ENCODE measurements at places on chromosomes 1 and 21. TPM values are rescaled to one million over a fixed set of nuclear protein-coding genes. Genes with fewer than 3 reads are reported as not detected.

DNA sequence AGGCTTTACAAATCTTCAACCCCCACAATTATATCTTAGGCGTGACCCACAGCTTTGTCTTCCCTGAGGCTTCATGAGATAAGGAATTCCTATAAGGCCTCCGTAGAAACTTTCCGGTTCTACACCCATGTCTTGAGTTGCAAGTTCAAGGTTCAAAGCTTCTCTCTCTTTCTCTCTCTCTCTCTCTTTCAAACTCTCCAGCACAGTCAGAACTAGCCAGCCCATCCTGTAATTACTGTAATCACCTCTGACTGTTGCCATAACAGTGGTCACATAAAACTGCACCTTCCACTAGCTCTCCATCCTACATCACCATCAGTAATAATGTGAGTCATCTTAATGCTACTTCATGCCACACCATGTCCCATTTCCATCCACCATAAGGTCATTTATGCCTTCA, 90.0 kb upstream of the NFASC start:
- no peak for DNase-seq

FMOD gene
- 123 TPM for total RNA-seq

- DNase-seq = no peak
These were observed 1.6 kb downstream of the C1orf105 start for GRCh38 chr1:172421974-172422604.

ILDR2 gene
- total RNA-seq = 13.0 TPM

DNA sequence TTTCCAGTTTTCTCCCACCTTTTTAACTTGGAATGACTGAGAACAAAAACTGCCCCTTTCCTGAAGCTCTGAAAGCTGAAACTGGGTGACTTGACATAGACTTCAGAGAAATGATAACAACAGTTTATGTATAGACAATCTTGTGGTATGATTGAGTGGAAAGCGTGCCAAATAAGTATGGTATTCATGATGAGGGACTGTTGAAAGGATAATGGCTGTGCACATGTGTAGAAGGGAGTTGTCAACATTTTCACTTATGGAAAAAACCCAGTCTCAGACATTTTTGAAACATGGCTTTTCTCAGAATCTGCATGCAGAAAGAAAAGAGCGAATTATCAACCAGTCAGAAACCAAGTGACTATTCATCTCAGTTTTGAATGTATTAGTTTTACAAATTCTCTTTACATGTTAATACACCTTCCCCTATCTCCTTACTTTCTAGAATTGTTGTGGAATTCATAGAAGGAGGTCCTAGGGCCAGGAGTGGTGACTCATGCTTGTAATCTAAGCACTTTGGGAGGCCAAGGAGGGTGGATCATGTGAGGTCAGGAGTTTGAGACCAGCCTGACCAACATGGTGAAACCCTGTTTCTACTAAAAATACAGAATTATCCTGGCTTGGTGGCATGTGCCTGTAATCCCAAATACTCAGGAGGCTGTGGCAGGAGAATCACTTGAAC, 261.2 kb downstream of the S1PR1 start:
- no peak for DNase-seq

SPATA1 gene
- 0.47 TPM for total RNA-seq

DNA sequence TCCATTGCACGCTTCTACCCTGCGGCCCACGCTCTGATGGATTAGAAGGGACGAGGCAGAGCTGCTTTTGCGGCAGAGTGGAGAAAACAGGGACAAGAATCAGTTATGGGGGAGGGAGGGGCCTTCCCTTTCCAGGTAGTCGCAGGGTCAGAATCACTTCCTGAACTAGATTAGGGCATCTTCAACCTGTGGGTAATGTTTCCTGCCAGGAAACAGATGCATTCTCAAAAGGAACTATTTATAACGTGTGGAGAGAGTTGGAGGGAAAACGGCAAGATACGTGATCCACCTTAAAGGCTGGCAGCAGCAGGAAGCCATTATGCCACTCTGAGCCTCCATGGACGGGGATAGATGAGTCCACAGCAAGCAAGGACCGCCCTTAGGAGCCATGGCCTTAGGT, 59.9 kb upstream of the CNTN2 start:
- no peak for DNase-seq

DNA sequence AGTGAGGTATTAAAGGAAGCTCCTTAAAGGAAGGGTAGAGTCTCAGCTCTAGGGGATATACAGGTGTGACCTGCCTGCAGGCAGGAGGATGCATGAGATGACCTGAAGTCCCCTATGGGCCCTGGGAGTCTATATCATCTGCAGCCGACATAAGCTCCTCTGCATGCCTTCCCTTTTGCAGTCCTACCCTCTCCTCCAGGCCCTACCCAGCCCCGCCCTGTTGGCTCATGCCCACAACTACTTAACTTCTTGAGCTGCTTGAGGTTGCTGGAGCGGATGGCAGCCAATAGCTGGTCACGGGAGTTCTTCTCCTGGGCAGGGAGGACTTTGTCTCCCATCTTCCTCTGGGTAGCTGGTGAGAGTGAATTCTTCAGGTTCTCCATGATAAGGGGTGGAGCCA, 10.3 kb downstream of the SHISA4 start:
- no peak for DNase-seq

- DNase-seq = no peak
These were observed 174.5 kb downstream of the DENND1B start for GRCh38 chr1:197600751-197601150.

ZMYND12 gene
- total RNA-seq = 11.5 TPM

- DNase-seq = no peak
These were observed 61.3 kb downstream of the CD34 start for GRCh38 chr1:207849646-207850045.

- no peak for DNase-seq
These were observed 621.9 kb downstream of the LRRIQ3 start for GRCh38 chr1:73576083-73576482.

DNA sequence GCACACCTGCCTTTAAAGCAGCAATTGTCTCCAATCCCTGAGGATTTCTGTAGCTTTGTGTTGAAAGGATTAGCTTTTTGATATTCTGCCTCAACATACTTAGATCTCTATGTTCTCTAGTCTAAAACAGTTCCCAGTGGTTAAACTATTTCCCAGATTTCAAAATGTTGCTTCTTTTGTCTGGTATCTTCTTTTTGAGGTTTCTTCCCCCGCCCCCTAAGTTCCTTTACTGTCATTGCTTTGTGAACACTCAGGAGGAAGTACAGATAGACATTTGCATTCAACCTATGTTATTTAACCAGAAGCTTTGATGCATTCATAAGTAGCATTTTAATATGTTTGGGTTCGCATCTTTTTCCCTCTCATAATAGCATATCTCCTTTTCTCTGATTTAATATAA, 33.5 kb downstream of the CYYR1 start:
- no peak for DNase-seq

GRCh38 chr1:201374364-201374763, 3.1 kb downstream of the TNNT2 start:
- no peak for DNase-seq

DNA sequence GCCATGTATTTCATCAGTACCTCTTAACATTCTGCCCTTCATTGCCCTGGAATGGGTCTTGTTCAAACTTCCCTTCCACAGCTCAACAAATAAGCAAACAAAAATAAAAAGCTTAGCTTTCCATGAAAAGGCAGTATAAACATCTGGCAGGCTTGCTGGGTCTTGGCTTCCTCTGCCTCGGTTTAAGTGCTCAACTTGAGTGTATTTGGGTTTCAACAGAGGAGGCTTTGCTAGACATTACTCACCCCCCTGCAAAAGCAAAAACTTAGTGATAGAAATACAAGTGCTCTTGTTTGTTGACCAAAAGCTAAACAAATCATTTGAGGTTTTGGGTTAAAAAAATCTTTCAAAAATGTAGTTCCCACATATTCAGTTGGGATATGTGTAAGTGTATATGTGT, 518.5 kb downstream of the PLPP3 start:
- DNase-seq = no peak

DNA sequence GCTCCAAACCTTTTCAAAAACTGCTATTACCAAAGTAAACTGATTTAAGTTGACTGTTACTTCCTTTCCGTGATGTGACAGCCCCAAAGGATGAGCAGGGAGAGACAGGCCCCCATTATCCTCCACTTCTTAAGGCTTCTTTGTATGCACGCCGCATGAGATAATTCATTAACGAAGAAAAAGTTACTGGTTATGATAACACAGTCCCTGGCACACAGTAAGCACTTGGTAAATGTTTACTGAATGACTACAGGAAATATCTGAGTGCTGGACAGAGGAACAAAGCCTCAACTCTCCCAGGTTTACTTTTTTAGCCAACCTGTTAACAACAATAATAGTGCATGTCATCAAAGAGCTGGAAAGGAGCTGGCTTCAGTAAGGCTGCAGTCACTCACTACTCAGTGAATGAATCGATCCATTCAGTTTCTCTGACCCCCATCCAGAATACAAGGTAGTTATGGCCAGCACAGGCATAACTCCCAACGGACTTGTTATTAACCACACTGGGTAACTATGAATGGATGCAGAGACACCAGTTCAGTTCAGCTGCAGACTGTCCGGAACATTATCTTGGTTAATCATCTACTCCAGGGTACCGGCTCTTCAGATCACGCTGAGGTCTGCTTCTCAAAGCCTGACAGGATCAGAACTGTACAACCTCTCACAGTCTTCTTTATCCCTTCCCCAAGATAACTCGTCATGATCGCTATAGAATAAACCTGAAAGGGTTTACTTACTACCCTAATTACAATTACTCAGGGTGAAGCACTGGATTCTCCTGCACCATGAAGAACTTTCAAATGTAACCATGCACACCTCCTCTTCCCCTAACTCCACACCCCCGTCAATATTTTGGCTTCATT, 58.3 kb downstream of the TGFBR3 start:
- DNase-seq = no peak

- no peak for DNase-seq
These were observed 100.2 kb downstream of the LMO4 start for GRCh38 chr1:87428883-87429282.

MXRA8 gene
- 82.0 TPM for total RNA-seq

DNA sequence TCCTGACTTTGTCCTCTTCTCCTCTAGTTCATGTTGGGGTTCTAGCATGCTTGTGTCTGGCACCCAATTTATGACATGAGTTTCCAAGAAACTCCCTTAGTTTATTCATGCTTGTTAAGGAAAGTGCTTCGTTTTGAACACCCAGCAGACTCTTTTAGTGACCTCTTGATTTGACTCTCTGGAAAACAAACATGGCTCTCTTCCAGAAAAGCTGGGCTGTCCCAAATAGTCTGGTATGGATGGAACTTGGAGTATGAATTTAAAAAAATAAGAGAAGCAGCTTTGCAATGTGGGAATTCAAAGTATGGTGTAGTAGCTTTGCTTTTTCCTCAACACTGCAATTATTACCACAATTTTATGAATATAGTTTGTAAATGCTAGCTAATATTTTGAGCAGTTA, 143.4 kb upstream of the C8B start:
- DNase-seq = no peak

DNA sequence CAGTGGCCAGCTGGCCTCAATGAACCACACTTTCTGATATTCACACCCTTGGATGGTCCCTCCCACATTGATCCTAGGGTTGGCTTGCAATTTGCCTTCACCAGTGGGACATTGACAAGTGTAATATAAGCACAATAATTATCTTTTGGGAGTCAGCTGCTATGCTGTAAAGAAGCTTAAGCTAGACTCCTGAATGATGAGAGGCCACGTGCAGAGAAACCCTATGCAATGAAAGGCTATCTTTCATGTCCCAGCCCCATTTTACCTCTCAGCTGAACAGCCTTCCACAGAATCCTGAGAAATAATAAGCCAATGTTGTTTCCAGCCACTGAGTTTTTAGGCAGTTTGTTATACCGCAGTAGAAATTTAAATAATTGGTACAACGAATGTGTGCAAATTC, 11.1 kb upstream of the C8A start:
- no peak for DNase-seq

DNA sequence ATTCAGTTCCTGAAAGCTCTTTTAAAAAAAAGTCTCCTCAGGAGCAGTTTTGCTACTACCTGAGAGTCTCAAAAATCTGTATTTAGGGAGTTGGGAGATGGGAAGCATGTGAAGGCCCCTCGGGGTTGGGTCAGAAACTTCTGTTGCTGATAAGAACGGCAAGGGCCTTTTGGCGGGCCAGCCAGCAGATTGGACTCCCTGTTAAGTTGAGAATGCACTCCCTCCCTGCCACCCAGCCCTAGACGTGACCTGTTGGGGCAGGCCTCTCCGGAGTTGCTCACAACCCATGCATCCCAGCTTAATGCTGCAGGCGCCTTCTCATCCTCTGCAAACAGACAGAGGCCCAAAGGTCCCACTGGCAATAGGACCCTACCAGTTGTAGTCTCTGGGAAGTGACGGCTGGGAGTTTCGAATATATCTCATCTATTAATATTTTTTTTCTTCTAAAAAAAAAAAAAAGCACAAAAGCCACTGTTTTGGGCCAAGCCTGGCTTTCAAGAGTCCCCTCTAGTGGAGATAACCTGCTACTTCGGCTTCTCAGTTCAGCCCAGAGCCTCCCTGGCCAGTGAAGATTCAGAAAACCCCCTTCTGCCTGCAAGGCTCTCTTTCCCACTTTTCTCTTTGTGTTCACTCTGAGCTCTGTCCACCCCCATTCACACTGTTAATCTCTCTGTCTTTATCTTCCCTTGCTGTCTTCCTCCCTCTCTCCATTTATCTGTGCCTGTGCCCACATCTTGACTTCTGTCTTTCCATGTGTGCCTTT, 5.3 kb downstream of the PLXNA2 start:
- DNase-seq = peak; percentile 46

- DNase-seq = no peak
These were observed 31.4 kb downstream of the EPS15 start for GRCh38 chr1:51487628-51488027.

- no peak for DNase-seq
These were observed 24.2 kb upstream of the PHGDH start for GRCh38 chr1:119687434-119688079.

GRCh38 chr1:239893127-239893731, 198.5 kb upstream of the FMN2 start:
- no peak for DNase-seq

FCGR3A gene
- 24.2 TPM for total RNA-seq

SIK1 gene
- 88.0 TPM for total RNA-seq

- no peak for DNase-seq
These were observed 85.5 kb downstream of the PLPPR5 start for GRCh38 chr1:98919211-98919610.

- DNase-seq = no peak
These were observed 7.0 kb upstream of the TRIM45 start for GRCh38 chr1:117128323-117129079.

CASQ1 gene
- 0.46 TPM for total RNA-seq

TRIM58 gene
- 0.35 TPM for total RNA-seq

DNA sequence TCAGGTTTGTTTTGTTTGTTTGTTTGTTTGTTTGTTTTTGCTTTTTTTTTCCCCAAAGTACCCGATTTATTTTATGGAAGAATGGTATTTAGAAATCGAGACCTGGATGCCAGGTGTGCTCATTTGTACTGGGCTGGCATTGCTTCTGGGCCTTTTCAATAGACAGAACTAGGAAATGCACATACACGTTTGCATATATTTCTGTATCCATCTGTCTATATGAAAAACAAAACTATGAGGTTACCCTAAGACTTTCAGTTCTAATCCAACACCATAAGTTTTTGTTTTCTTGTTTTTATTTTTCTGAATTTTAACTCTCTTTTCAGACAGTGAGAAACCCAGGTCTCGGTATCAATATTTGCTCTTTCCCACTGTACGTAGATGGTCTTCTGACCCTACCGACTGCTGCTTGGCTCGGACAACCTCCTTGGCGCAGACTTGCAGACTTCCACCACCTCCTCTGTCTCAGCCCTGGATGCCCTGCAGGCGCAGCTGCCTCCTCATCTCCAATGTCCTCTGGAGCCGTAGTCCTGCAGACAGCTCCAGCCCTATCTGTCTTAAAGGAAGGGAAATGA, 171.7 kb downstream of the NEK7 start:
- no peak for DNase-seq

KCNA3 gene
- total RNA-seq = 0.86 TPM

Data from ovary (tissue), 10 donors.